ENCODE measurements at places on chromosomes 6 and 20.
A peak's percentile ranks its signal among the peaks of the same experiment; 100 is the strongest.

DNA sequence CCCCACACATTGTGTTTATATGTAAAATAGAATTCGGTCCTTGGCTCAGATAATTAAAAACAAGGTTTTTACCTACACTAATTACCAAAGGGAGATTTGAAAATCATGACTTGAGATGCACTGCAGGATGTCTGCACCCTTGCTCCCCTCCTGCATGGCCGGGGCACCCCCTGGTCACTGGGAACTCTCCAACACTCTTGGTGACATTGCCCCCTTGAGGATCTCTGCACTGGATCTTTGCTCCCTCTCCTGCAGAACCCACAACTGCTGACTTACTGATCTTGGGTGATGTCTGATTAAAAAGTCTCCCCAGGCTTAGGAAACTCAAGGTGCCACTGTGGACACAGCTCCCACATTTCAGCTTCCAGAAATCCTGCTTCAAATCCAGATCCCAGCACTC is 17.1 kb upstream of the CSNK2A1 start:
- no peak for DNase-seq

DNA sequence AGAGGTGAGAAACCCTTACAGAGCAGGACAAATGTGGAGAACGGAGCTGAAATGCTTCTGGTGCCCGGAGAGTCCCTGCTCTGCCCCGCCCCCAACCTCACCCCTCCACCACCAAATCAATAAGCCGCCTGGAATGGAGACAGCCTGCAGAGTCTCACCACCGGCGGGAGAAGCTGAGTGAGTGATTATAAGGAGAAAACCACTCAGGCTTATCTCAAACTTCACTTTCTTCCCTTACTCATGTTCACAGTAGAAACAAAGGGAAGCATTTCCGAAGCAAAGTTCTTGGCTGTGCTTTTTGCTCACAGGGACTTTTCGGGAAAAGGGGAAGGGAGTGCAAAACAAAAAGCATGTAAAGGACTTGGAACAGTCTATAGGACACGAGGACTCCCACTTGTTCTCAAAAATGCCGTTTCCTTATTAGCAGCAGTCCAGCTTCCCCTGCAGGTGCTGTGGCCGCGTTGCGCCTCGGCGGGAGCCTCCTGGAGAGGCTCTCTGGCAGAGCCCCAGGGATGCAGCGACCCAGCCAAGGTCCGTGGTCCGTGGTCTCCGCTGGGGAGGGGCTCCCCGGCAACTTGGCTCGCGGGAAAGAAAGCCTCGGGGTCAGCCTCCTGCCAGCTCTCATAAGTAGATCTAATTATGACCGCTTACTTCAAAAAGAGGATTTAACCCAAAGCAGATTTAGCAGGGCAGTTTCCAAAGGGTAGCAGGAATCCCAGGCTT is 64.8 kb upstream of the TMEM30A start:
- no peak for DNase-seq

GRCh38 chr6:16238057-16238962 is at the start of gene GMPR:
Gene GMPR (plus strand): TSS chr6:16238587. CDS start chr6:16238694, 107 bp downstream.
- DNase-seq, result peak; percentile 75

DNA sequence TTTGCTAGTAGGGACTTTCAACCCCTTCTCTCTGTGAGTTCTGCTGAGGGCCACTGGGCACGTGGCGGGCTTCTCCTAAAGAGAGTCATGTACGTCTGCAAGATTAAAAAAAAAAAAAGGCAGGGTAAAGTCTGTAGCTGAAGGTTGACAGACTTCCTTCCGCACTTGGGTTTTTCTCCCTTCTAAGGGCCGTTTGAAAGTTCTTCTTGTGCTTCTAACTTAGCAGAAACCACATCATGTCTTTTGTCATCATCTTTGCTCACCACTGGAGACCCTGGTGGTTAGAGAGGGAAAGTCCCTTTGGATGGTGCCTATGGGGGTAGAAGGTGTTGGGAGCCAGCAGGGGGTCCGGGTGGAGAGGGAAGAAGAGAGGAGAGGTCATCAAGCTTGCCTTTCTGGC is 31.4 kb downstream of the PRDM1 start:
- no peak for DNase-seq

DNA sequence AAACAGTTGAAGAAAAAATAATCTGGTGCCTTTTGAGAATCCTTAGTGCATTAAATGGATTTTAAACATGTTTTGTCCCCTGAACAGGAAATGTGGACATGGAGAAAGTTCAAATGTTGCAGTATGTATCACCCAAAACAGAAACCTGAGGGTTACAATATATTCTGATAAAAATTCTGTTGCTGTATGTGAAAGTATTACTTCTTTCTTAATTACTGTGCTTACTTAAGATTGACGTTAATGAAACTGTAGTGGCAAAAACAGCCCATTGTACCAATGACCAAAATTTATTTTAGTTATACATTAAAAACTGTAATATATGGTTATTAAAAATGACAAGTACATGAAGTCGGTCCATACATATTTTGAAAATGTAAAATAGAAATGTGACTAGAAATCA is 100.6 kb downstream of the PRDM1 start:
- no peak for DNase-seq

DNA sequence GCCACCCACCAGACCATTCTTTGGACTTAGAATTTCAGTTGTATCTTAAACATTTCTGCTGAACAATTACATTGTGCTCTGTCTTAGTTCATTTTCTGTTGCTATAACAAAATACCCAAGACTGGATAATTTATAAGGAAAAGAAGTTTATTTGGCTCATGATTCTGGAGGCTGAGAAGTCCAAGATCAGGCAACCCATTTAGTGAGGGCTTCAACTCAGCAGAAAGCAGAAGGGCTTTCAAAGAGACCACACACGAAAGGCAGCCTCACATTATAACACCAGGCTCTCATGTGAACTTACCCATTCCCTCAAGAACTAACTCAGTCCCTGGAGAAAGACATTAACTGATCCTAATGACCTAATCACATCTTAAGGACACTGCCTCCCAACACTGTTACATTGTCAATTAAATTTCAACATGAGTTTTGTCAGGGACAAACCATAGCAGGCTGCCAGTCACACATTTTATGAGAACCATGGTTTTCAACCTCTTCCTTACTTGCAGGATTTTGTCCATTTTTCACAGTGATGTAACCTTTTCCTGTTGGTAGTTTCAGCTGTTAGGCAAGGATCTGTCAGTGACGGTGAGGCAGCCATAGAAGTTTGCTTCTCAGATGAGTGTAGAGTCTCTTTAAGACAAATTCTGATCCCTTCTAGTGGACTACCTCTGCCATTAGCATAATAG is 399.6 kb upstream of the SOX4 start:
- DNase-seq, result no peak

DNA sequence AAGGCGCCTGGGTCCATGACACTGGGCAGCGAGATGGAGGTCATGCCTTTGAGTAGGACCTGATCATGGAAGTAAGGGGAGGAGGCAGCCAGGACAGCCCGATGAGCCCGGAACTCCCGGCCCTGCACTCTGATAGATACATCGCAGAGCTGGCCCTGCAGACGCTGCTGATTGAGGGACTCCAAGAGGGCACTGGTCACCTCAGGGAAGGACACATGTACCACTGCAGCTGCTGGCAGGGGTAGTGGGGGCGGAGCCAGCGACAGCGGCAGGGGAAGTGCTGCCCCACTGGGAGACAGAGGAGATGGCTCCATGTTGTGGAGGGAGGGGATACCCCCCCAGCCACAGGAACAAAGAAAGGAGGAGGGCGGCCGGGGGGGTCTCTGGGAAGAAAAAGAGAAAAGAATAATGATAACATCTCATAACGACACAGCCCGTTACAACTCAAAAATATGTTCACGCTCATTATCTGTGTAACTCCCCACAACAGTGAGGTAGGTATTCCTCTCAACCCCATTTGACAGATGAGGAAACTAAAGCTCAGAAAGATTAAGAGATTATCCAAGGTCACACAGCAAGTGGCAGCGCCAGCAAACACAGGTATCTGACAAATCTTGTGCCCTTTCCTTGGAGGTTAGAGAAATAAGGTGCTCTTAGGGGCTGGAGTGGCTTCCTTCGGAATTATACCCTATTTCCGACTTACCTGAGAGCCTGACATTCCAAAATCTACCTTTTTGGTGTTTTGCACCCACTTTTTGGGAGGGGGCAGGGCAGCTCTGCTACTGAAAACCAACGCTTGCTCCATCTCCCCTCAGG is 733 bp downstream of the ZBTB22 start:
- DNase-seq, result no peak

GRCh38 chr6:4074478-4075235 is 4.3 kb downstream of the FAM217A start:
- DNase-seq, result no peak

- DNase-seq, result peak; percentile 15
Measured at GRCh38 chr20:4896971-4897497, 104.3 kb downstream of the SLC23A2 start.

DNA sequence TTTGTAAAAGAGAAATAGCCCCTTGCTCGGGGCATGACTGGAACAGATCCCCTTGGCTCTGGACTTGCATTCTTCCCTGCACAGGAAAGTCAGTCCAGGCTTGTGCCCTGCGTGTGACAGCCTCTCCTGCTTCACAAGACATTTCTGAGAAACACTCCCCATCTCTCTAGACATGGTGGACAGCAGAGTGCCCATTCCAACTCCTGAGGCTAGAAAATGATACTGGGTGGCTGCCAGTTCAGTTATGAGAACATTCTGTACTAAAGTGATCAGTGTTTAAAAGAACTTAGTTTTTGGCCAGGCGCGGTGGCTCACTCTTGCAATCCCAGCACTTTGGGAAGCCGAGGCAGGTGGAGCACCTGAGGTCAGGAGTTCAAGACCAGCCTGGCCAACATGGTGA is 41.3 kb downstream of the TGM3 start:
- no peak for DNase-seq

GRCh38 chr20:8943631-8944030 is 125.3 kb upstream of the PLCB4 start:
- DNase-seq, result no peak

GRCh38 chr20:53767206-53767930 is 173.7 kb upstream of the ZNF217 start:
- DNase-seq, result no peak

DNA sequence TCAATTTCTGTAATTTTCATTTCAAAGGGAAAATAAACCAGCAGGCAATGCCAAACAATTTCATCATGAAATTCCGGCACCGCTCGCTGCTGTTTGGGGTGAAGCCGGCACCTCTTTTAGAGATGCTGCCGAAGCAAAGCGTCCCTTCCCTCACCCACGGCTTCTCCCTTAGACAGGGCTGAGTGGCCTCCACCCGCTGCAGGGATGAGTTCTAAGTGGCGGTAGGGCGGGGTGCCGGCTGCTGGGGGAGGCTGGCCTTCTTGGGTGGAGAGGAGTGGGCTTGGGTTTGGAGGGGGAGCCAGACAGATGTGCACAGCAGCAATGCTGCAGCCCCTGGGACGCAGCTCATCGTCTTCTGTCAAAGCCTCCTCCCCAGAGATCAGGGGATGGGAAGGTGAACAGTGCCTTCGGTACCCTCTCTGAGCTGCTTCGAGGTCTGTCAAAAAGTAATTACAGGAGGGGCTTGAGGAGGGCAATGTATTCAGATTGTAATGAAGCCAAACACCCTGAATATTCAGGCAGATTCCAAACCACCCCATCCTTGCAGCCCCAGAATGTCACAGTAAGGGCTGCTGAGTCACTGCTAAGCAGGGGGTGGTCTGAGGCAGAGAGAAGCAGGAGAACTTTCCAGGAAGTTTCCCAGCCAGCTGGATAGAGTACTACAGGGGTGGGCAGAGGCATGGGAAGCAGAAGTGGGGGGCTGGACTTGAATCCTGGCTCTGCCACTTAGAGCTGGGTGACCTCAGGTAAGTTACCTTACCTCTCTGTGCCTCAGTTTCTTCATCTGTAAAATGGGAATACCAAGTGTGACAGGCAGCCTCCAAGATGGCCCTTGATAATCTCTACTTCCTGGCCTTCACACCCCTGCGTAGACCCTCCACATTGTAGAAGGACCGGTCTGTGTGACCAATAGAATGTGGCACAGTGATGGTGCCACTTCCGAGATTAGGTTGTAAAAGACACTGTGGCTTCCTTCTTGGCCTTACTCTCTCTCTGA is 96.6 kb downstream of the SULF2 start:
- no peak for DNase-seq

- DNase-seq, result no peak
Measured at GRCh38 chr20:58900397-58900796, 47.9 kb downstream of the GNAS start.

DNA sequence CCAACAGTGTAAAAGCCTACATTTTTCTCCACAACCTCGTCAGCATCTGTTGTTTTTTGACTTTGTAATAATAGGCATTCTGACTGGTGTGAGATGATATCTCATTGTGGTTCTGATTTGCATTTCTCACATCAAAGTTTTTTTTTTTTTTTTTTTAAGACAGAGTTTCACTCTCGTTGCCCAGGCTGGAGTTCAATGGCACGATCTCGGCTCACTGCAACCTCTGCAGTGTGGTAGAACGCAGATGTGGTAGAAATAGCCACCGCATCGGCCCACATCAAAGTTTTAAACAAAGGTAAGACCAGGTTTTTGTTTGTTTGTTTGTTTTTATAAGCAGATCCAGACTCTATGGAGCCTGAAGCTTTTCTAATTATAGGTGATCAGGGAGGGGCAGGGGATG is 12.7 kb upstream of the PPP1R3G start:
- no peak for DNase-seq

All from H54 (cell line).